Natural killer cell (primary cell): ENCODE measurements at places on chromosomes 7 and 10. TPM values are rescaled to one million over a fixed set of nuclear protein-coding genes. Genes with fewer than 3 reads are reported as not detected.

DNA sequence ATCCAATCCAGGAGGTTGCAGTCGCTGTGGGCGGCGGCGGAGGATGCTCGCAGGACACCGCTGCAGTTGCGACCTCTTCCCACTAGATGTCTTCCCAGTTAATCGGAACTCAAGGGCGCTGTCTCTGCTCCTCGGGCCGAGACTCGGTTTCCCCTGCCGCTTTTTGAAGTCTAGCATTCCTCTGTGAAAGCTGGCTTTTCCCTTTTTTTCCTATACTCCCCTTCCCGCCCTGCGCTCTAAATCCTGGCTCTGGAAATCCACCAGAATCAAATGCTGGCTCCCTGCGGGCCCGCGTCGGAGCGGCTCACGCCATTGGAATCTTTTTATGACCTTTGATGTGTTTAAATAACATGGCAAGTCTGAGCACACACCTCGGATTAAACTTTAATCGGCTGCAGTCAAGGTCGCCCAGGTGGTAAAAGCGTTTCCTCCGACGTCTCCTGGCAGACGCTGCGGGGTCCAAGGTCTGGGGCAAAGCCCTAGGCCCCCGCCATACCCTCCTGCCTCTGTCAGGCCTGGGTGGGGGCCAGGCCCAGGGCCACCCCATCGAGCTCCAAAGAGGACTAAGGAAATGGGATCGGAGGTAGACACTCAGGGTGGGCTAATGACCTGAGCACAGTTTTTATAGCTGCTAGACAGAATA is 10.7 kb upstream of the HOXA13 start:
- no peak for DNase-seq

- no peak for DNase-seq
Observed at GRCh38 chr10:14616955-14617730, 157.6 kb downstream of the FAM107B start.

The PIK3CG gene
- 64.9 TPM for total RNA-seq

DNA sequence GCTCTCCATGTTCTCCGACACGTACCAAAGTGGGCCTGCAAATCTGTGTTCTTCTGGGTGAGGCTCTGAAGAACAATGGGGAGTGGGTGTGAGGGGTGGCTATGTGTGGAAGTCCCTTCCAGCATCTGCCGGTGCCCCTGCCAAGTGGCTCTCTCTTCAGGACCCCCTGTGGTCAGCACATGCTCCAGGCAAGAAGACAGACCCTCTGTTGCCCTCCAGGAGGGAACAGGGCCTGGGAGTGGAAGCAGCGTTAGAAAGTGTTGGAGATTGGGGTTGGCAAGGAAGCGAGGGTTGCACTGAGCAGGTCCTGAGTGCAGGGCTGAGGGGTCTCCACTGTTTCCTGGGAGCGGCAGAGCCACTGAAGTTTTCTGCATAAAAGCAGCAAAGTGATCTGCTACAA is 60.5 kb downstream of the EMX2 start:
- no peak for DNase-seq

DNA sequence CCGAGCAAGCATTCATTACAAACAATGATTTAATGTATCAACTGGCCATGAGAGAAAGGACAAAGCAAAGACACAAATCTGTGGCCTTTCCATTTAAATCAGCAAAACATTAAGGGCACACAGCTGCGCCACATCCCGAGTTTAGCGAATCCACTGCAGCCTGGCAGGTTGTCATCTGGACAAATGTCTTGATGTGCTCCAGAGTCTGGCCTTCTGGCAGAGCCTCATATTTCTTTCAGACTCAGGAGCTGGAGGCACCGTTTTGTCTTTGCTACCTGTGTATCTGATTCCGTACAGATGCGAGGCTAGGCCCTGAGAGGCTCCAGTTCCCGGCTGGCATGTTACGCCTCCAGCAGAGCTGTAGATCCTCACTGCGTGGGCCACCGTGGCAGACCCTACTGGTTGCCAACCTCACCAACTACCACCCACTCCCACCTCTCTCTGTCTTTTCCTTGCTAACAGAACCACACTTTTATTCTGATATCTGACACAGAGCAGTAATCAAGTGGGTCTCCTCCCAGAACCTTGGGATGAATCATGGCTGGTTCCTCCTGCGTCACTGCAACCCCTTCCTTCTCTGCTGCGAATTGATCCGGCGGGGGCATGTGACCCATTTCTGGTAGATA is 40.9 kb upstream of the EFCAB10 start:
- no peak for DNase-seq

The PLEKHS1 gene
- total RNA-seq = 0.14 TPM

DNA sequence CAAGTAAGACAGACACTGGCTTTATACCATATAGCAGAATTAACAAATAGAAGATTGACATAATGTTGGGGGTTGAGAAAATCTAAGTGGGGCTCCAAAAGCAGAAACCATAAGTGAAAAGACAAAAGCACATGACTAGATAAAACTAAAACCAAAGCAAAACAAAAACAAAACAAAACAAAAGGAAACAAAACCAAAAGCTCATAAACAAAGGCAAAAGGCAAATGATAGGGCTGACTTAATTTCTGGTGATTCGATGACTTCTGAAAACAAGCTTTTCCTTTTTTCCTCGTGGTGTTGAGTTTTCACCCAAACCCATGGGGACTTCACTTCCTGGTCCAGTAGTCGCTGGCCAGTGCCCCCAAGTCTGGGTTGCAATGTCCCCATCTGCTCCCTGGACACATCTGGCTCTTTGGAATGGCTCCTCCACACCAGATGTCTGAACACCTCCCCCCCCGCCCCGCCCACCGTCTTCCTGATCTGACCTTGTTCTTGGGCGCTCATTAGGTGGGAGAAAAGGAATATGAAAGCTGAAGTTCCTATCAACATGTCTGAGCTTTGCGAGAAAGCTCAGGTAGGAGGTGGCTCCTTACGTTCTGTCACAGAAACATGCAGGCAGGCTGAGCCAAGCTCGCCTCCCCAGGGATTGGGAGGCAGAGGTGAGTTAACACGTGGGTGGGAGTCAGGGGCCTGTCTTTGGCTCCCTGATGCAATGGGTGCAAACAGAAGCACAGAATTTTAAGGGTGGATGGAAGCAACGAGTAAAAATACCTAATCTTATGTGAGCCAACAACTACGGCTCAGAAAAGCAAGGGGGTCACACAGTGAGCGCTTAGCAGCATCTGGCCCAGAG is 121.0 kb downstream of the NEURL1 start:
- DNase-seq = no peak

- DNase-seq = no peak
Observed at GRCh38 chr7:115066050-115066449, 144.2 kb downstream of the MDFIC start.

The AKR1C3 gene
- total RNA-seq = 140 TPM

DNA sequence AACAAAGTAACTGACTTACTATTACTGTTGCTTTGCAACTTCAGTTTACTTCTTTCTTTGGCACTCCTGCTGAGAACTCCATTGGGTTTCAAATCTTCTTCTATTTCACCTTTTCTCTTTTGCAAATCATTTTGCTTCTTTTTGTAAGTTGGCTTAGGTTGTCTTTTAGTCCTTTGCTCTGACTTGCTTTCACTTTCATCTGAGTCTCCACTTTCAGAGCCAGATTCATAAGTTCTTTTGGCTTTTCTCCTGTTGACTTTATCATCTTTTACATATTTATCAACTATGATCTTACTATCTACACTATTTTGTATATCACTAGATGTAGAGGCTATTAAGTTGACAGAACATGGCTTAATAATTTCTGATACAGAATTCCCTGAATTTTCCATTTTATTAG is 73.4 kb downstream of the NRBF2 start:
- DNase-seq = no peak

- DNase-seq = no peak
Observed at GRCh38 chr10:123991611-123992570, 100.3 kb upstream of the CPXM2 start.

The MBL2 gene
- total RNA-seq = not detected

The TMEM184A gene
- 0.14 TPM for total RNA-seq

- DNase-seq = no peak
Observed at GRCh38 chr10:132926070-132926469, 16.3 kb downstream of the CFAP46 start.

The AMPH gene
- total RNA-seq = 0.18 TPM

DNA sequence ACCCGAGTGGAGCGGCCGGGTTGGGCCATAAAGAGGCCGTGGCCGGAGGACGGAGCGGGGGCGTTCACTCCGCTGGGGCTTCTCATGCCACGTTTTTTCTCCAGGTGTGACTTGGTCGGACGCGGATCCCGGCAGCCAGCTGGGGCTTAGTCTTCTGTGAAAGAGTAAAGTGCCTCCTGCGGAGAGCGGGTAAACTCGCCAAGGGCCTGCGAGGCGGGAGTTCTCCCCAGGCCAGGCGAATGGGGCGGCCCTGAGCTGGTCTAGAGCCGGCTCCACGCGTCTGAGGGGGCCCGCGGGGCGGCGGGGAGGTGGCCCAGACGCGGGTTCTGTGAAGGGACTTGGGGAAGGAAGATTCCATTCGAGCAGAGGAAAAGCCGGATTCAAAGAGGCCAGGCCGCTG is 86.3 kb upstream of the VIPR2 start:
- DNase-seq = no peak

DNA sequence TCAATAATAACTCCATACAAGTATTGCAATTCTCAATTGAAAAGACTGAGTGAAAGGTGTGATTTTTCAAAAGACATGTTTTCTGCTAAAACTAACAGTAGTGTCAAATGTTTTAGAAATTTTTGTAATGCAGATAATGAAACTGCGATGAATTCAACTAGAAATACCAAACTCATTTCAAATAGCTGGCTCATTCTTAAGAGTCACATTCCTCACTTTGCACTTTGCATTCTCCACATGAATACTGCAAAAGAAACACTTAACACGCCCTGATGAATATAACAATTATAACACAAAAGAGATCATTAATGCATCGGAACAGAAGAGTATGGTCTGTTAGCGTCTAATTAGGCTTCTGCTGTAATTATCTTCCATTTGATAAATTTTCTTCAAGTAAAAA is 15.5 kb upstream of the TSPAN12 start:
- no peak for DNase-seq
